Fibroblast of lung (primary cell): ENCODE measurements at places on chromosomes 13 and 19.

GRCh38 chr19:38656171-38656981, 8.9 kb downstream of the ACTN4 start:
- peak; percentile 68 for DNase-seq

GRCh38 chr19:43438291-43439031, 23.8 kb downstream of the TEX101 start:
- DNase-seq = peak; percentile 84

DNA sequence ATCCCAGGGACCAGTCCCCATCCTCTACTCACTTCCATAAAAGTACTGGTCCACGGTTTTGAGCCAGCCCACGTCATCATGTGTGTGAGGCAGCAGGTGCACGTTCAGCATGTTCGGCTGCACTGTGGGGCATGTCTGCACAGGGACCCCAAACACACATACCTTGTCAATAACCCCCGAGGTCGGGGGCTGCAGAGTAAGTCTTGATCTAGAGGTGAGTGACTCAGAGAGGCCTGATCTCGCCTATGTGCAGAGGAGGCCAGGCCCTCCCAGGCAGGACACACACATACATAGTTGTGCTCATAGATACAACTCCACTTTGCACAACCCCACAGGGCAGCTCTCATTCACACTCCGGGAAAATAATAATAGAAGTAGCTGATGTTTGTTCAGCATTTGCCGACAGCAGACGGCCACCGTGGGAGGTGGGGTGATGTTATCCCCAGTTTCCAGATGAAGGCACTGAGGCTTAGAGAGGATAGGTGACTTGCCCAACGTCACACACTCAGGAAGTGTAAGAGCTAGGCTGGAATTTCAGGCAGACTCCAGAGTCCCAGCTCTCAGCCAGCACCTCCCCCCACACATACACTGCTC, 774 bp downstream of the MAN2B1 start:
- no peak for DNase-seq

- DNase-seq = no peak
Observed at GRCh38 chr13:72599178-72599743, 128.2 kb downstream of the MZT1 start.

DNA sequence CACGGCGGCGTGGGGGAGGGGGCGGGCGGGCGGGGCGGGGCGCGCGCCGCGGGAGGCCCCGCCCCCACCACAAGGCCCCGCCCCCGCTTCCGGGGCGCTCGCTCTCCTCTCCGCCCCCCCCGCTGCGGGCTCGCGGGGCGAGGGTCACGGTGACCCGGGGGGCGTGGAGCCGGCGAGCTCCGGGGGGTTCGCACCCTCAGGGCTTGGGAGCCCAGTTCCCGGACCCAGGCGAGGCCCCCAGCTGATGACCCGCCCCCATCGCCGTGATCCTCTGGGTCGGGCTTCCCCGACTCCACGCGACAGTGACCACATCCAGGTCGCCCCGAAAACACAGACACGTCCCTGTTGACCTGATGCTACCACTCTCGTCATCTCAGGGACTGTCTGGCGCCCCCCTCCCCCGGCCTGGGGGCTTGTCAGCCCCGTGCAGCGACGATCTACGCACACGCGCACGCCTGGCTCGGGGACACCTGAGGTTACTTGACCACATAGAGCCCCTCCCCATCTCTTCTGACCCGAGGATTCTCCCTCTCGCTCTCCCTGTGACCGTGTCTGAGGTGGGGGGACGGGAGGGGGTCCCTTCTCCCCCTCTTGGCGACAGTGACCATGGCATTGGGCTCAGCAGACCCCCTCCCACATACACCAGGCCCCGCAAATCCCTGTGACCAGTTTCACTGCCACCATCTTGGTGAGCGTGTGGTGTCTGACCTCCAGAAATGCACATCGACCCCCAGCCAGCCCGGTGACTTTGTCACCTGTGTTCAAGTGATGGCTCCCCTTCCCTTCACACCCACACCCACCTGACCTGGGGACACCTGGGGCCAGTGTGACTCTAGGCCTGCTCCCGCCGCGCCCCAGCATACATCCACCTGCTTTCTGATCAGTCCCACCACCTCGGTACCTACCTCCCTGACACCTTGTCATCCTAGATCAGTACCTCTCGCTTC, 670 bp downstream of the MAP2K7 start:
- DNase-seq = no peak

GRCh38 chr13:100129605-100130004, 40.7 kb downstream of the PCCA start:
- DNase-seq = no peak

DNA sequence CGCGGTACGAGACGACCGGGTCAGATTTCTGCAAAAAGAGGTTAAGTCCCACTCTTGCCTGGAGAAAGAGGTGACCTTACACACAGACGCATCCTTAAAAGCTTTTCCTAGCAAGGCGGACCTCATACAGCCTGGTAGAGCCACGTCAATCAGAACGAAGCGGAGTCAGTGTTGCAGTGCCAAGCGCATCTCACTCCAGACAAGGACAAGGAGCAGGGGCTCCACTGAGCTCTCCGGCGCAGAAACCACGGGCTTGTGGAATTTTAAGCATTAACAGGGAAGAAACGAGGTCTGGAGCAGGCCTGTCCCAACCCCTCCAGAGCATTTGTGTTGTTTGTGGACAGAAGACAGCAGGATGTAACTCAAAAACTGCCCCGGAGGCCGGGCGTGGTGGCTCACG, 7.1 kb downstream of the EEF2 start:
- DNase-seq = no peak

DNA sequence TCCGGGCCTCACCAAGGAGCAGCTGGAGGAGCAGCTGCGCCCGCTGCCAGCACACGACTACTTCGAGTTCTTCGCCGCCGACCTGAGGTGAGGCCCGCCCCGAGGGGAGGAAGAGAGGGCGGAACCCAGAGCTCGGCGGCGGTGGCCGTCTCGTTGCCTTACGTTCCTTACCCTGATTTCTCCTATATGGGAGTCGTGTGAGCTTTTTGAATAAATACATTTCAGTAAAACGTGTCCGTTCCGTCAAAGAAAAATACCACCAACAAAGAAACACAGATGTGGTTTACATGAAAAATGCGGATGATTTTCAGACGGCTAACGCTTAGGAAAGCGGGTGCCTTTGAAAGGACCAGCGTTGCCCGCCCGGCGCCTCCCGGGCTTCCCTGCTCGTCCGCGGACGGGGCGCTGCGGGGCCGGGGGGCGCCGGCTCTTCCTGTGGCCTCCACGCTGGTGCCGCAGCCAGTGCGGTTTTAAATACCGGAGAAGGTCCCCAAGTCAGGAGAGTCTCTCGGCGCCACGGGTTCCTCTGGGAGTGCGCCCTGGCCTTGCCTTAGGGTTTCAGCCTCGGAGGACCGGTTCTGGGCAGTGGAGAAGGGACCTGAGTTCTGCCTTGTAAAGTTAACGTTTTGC, 755 bp downstream of the UPF3A start:
- DNase-seq = peak; percentile 73

DNA sequence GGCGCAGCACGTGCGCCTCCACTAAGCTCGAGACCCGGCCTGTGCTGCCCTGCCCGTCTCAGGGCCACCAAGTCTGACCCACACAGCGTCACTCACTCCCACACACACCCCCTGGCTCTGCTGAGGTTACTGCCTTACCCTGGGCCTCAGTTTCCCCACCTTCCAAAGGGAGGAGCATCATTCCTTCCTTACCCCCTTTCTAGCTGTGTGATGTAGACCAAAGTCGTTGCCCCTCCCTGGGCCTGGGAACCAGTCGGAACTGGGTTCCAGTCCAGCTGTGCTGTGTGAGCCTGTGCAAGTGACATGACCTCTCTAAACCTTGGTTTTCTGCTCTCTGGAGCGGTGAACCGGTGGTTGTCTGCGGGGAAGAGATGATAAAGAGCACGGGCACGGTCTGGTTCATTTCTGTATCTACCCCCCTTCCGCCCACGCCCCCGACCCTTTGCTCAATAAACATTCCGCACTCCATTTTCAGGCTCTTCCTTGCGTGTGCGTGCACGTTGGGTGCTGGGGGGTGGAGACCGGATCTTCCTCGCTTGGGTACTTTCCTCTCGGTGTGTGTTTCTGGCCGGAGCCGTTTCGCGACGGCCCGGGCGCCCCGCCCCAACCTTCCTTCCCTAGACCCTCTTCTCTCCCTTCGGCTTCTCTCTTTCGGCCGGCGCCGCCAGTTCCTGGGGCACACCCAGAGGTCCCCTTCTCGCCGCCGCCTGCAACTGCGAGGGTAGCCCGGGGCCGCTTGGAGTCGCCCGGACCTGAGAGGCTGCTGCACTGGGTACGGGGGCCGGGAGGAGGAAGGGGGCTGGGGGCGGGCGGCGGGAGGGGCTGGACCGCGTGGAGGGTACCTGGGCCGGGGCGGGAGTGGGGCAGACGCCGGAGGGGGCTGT, at the start of gene ZNF581:
TSS of gene ZNF581 (plus strand) at position 647 of the 884 bp plus-strand sequence. CDS start 923 bp downstream, outside the sequence.
- peak; percentile 79 for DNase-seq

- no peak for DNase-seq
Observed at GRCh38 chr13:22594041-22594440, 586.7 kb upstream of the SGCG start.

GRCh38 chr19:12784871-12785430, 6.3 kb upstream of the JUNB start:
- DNase-seq = no peak
